ENCODE measurements at places on chromosomes 12 and 14. TPM values are rescaled to one million over a fixed set of nuclear protein-coding genes. Genes with fewer than 3 reads are reported as not detected.
A peak's percentile ranks its signal among the peaks of the same experiment; 100 is the strongest.

Gene AICDA
- total RNA-seq = 0.67 TPM

Gene HSPA2
- total RNA-seq = 5.7 TPM

Gene STXBP6
- not detected for total RNA-seq

Gene SPIC
- not detected for total RNA-seq

Gene DCAF5
- total RNA-seq = 52.0 TPM

Gene COPZ1
- 158 TPM for total RNA-seq

DNA sequence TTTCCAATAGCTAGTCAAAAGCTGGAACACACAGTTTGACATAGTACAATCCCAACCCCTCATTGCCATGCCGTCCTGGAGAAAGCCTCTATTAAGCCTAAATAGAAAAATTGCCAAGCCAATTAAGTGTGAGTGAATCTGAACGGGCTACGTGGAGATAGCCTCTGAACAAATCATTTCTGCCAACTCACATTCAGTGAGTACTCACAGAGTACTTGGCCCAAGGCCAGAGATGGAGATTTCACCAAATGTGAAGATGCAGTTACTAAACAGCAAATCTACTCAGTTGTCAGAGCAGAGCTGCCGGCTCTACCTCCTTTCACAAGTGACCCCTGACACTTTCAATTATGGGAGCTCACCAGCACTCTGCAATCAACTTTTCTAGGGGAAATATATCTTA is 350.0 kb downstream of the GALC start:
- no peaks in the 10 kb centered on the region for H3K36me3 ChIP-seq
- H3K27me3 ChIP-seq = no peaks in the 10 kb centered on the region
- DNase-seq = no peak
- H3K4me1 ChIP-seq = no peaks in the 10 kb centered on the region
- no peak overlapping the region for H3K4me3 ChIP-seq

- H3K4me1 ChIP-seq = peaks cover 27% of the 10 kb centered on the region
- no peaks in the 10 kb centered on the region for H3K27me3 ChIP-seq
- peak overlapping the region; percentile 78 for H3K4me3 ChIP-seq
- no peaks in the 10 kb centered on the region for H3K36me3 ChIP-seq
These were observed 81.6 kb upstream of the MED13L start for GRCh38 chr12:116358893-116359761.

GRCh38 chr12:38961683-38962082 is 56.3 kb upstream of the CPNE8 start:
- no peaks in the 10 kb centered on the region for H3K4me1 ChIP-seq
- H3K27ac ChIP-seq = no peak overlapping the region
- no peaks in the 10 kb centered on the region for H3K36me3 ChIP-seq
- no peaks in the 10 kb centered on the region for H3K27me3 ChIP-seq

DNA sequence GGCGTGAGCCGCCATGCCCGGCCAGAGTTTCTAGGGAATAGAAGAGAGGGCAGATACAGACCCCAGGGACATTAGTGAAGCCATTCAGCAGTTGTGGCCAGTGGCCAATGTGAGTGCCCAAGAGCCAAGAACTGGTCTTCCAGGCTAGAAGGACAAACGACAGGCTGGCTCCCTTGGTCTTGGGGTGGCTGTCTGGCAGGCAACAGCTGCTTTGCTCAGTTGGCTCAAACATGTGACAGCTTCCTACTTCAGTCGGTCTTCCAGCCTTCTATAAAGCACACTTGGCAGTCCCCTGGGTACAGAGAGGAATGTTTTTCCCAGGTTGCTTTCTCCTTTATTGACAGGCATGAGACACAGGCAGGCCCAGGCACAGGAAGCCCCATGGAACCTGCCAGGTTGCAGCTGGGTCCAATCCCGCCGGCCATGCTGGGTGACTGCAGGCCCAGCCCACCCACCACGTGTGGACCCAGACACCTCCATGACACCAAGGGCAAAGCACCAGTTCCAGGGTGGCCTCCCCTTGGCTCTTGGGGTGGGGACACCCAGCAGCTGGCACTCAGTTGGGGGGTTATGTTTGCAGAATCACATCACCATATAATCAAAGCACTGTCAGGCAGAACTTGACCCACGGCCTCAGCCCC is 15.4 kb downstream of the CHGA start:
- no peaks in the 10 kb centered on the region for H3K4me1 ChIP-seq
- no peaks in the 10 kb centered on the region for H3K36me3 ChIP-seq
- H3K4me3 ChIP-seq = no peak overlapping the region
- H3K27me3 ChIP-seq = no peaks in the 10 kb centered on the region
- H3K27ac ChIP-seq = no peak overlapping the region
- DNase-seq = no peak

DNA sequence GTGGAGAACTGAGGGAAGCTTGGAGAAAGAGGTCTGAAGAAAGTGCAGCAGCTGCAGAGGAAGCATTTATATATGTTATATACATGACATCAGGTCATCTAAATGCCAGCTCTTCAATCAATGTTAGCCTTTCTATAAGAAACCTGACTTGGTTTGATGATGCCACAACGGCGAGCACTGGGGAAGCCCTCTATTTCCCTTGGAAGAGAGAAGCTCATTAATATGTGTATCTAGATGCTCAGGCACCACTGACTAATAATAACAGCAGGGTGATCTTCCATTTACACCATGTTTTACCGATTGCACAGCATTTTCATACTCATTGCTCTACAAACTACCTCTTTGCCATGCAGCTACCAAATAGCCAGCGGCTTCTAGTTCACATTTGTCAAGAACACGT is 811 bp downstream of the ACYP1 start:
- peaks cover 6% of the 10 kb centered on the region for H3K36me3 ChIP-seq
- peaks cover 22% of the 10 kb centered on the region for H3K4me1 ChIP-seq
- DNase-seq = no peak
- peak overlapping the region; percentile 95 for H3K27ac ChIP-seq
- H3K4me3 ChIP-seq = peak overlapping the region; percentile 97

DNA sequence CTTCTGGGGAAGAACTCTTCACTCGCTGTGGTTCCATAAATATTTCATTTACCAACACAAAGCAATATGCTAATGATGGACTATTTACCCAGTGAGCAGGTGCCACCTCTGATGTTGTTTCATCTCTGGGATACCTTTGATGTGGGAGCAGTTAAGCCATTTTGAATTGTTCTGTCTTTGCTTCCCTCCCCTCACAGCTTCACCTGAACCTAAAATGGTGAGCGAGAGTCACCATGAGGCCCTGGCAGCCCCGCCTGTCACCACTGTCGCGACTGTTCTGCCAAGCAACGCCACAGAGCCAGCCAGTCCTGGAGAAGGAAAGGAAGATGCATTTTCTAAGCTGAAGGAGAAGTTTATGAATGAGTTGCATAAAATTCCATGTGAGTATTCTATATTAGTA is 352.7 kb downstream of the SYT1 start:
- H3K27ac ChIP-seq = no peak overlapping the region
- H3K4me1 ChIP-seq = no peaks in the 10 kb centered on the region
- H3K4me3 ChIP-seq = no peak overlapping the region
- H3K36me3 ChIP-seq = no peaks in the 10 kb centered on the region
- no peak for DNase-seq

DNA sequence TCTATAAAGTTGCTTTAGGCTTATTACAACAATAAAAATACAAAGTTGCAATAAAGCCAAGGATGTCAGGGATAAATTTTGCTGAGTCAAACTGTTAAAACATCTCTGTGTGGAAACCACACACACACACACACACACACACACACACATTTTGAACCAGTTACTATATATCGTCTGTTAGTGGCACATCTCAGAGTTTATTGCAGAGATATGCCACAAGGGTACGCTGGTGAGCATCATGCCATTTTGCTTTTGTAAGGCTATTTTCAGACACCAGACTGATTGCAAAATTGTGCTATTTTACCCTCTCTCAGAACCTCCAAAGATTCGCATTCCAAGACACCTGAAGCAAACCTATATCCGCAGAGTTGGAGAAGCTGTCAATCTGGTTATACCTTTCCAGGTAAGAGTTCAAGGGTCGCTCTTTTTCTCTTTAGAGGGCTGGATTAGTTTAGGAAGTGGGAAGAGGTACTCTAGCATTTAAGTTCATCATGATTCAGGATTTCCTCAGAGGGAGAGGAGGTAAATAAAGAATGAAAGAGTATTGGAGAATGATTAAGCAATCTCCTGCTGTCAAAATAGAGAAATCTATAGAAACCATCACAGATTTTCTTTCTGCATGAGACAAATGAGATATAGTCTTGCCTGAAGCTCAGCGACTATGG is 27.3 kb upstream of the CHPT1 start:
- H3K4me1 ChIP-seq = peaks cover 16% of the 10 kb centered on the region
- H3K27me3 ChIP-seq = peaks cover 19% of the 10 kb centered on the region
- DNase-seq = no peak
- H3K27ac ChIP-seq = no peak overlapping the region

- DNase-seq = no peak
- peaks cover 2% of the 10 kb centered on the region for H3K27me3 ChIP-seq
- H3K27ac ChIP-seq = peak overlapping the region; percentile 98
- H3K36me3 ChIP-seq = peaks cover 16% of the 10 kb centered on the region
These were observed 810 bp upstream of the TMBIM4 start for GRCh38 chr12:66170606-66171005.

DNA sequence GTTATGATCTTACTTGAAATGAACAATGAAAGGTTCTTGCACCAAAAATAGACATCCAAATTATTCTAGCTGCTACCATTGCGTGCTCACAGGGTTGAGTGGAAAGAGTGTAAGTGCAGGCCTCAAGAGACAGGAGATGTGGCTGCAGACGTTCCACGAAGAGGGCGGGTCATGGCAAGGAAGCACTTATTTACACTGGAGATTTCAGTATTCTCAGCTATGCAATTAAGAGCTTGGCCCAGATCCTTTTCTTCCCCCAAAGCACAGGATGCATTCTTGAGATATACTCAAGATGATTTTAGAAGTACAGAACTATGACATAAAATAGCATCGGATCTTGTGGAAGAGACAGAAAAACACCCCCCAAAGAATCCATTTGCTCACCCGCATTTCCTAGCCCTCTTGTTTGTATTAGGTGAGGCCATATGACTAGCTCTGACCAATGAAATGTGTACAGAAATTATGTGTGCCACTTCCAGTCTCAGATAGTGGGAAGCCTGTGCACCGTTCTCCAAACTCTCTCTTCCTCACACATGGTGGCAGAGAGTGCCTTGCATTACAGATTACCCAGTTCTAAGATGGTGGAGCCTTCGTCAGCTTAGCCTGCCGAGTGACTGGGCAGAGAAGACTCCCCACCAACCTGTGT is 261.4 kb downstream of the TTC8 start:
- H3K36me3 ChIP-seq = no peaks in the 10 kb centered on the region
- no peaks in the 10 kb centered on the region for H3K4me1 ChIP-seq
- H3K4me3 ChIP-seq = no peak overlapping the region

GRCh38 chr14:61213920-61214319 is 67.2 kb downstream of the TMEM30B start:
- no peak for DNase-seq
- no peaks in the 10 kb centered on the region for H3K4me1 ChIP-seq
- H3K27me3 ChIP-seq = peaks cover 43% of the 10 kb centered on the region
- H3K4me3 ChIP-seq = no peak overlapping the region

DNA sequence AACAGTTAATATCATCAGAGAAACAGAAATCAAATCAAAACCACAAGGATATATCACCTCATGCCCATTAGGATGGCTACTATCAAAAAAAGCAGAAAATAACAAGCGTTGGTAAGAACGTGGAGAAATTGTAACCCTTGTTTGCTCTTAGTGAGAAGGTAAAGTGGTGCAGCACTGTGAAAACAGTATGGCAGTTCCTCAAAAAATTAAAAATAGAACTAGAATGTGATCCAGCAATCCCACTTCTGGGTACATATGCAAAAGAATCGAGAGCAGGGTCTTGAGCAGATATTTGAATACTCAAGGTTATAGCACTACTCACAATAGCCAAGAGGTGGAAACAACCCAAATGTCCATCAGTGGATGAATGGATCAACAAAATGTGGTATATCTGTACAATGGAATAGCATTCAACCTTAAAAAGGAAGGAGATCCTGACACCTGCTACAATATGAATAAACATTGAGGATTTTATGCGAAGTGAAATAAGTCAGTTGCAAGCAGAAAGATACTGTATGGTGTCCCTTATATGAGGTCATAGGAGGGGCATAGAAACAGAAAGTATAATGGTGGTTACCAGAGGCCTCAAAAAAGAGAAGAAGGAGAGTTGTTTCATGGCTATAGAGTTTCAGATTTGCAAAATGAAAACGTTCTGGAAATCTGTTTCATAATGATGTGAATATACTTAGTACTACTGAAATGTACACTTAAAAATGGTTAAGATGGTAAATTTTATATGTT is 131.0 kb upstream of the EEA1 start:
- peaks cover 23% of the 10 kb centered on the region for H3K27me3 ChIP-seq
- no peak overlapping the region for H3K27ac ChIP-seq
- DNase-seq = no peak
- no peaks in the 10 kb centered on the region for H3K36me3 ChIP-seq
- peaks cover 9% of the 10 kb centered on the region for H3K4me1 ChIP-seq

GRCh38 chr12:50723865-50724264 is 40.0 kb upstream of the ATF1 start:
- H3K27me3 ChIP-seq = no peaks in the 10 kb centered on the region
- no peak overlapping the region for H3K27ac ChIP-seq
- no peak overlapping the region for H3K4me3 ChIP-seq
- H3K4me1 ChIP-seq = no peaks in the 10 kb centered on the region

DNA sequence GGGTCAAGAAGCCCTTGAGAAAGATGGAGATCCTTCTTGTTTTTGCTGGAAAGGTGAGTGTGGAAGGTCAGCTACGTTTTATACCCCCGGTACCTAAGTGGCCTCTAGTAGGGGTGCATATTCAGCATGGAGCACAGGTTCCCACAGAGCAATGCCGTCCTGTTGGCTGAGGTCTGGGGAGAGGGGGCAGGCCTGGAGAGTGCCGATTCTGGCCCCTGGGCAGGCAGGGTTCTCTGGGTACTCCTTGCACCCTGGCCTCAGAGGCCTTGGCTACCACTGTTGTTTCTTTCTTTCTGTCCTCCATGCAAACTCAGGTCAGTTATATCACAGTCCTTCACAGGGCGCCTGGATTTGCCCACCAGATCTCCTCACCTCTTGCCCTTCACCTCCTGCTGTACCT is 8.5 kb downstream of the RBP5 start:
- no peaks in the 10 kb centered on the region for H3K27me3 ChIP-seq
- no peak overlapping the region for H3K27ac ChIP-seq
- DNase-seq = no peak

DNA sequence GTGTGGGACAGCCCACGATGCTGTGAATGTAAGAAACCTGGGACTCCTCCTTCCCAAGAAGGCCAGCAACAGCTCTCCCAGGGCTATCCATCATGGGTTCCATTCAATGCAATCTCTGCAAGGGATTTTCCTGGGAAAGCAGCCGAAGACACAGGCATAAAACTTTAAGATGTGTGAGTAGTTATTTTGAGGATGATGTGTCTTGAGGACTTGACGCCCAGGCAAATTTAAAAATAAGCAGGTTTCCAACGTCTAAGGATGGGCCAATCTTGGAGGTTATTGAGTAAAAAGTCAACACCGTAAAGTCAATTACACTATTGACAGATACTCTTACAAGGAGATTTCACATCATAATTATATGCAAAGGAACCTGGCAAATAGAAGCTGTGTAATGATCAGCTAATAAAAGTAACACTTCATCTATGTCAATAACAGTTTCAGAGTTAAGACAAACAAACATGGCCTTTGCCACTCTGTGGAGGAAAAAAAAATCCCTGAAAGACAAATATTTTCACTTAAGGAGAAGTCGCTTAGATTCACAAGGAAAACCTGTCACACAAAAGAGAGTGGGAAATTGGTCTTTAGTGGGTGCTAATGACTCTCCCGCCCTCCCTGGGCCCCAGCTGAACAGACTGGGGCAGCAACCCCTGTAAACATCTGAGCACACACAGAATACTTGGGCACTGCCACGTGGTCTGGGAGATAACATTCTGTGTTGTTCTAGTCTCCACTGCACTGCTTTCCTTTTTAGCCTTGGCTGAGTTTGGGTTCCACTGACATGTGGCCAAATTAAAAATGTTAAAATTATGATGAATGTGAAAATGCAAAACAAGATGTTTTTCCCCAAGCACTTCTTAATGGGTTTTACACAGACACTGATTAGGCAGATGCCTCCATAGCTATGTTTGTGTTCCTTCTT is 240.9 kb downstream of the FOXN3 start:
- DNase-seq = no peak
- H3K4me3 ChIP-seq = no peak overlapping the region
- no peaks in the 10 kb centered on the region for H3K27me3 ChIP-seq
- peaks cover 11% of the 10 kb centered on the region for H3K36me3 ChIP-seq

Data from natural killer cell treated with Interleukin-12 subunit alpha and Interleukin-12 subunit beta and Interleukin-15 and Interleukin-18, amount 100 ng/mL, for 72 hours (primary cell).